ENCODE measurements at places on chromosomes 5 and 9.

- no peak for DNase-seq
Measured at GRCh38 chr5:33662722-33663427, 222.1 kb downstream of the TARS1 start.

- no peak for DNase-seq
Measured at GRCh38 chr9:127801955-127802575, 617 bp upstream of the FPGS start.

DNA sequence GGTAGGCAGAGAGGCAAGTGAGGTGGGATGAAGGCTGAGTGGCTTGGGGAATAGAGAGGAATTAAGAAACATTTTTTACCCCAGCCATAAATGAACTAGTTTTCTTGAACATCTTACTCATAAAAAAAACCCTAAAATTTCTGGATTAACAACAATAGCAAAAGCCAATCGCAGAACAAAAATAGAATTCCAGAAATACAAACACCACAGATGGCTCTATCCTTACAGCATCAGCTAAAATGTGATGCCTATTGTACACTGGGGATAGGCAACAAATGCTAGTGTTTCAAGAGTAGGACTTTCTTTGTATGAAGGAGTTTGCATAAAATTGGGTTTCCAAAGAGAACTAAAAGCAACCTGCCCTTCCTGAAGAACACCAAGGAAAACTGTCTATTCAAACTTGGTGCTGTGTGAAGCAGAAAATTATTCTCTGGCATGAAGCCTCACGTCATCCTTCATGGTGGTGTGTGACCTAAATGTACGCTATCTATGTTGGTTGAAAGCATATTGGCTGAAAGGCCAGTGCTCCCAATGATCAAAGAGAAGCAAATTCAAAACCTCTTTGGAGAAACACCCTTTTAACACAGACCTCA, 82.9 kb downstream of the JAKMIP2 start:
- DNase-seq = no peak

- DNase-seq = no peak
Measured at GRCh38 chr5:141701360-141702119, 19.5 kb upstream of the ARAP3 start.

DNA sequence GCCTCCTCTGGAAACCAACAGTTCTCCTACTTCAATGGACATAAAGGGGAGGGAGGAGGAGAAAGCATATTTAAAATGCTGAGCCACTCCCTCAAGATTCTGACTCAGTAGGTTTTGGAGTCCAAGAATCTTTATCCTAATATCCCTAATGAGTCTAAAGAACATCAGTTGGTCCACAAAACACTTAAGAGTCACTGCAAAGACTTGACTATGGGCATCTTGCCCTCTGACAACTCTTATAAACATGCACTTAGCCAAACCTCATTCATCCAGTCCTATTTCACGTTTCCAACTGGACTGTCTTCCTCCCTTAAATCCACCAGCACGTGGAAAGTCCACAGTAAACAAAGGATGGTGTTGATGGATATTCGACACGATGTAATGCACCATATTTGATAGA, 172.5 kb downstream of the FAM114A2 start:
- DNase-seq = no peak

DNA sequence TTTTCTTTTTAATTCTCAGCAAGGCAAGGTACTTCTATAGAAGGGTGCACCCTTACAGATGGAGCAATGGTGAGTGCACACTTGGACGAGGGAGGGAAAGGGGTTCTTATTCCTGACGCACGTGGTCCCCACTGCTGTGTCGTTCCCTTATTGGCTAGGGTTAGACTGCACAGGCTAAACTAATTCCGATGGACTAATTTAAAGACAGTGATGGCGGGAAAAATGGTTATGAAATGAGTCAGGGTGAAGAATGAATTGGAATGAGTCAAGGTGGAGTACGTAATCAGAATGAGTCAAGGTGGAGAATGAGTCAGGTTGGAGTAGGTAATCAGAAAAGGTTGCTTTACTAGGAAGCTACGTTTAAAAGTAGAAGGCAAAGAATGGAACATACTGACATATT, 2.1 kb upstream of the HMGCS1 start:
- DNase-seq = peak; percentile 10

- DNase-seq = peak; percentile 87
Measured at GRCh38 chr5:139273572-139274289, 19.8 kb upstream of the MATR3 start.

- no peak for DNase-seq
Measured at GRCh38 chr5:137340881-137341280, 158.2 kb downstream of the SPOCK1 start.

- no peak for DNase-seq
Measured at GRCh38 chr9:84804951-84805694, 135.6 kb downstream of the NTRK2 start.

DNA sequence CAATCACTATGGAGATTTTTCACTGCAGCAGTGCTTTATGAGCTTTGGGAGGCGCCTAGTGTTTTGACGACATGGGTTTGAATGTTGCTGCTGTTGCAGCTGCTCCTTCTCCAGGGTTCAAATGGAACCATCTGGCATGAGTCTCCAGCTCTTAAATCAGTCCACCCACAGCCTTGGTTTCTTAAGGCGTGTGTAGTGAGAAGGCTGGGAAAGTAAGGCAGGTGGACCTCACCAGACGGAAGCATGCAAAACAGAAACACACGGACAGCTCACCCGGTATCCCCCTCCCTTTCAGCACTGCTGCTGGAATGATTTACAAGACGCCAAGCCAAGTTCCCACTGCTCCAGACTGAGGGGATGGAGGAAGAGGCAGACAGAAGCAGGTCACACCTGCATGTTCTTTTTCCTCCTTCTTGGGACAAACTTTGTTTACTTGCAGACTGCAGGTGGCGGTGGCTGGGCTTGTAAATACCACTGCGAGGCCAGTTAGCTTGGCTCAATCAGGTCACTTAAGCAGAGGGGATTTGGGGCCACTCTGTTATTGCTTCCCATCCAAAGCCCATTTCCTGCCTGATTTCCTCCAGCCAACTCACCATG, 47.4 kb downstream of the ADAM19 start:
- no peak for DNase-seq

GRCh38 chr9:82488313-82489200, 500.0 kb downstream of the SPATA31D1 start:
- DNase-seq = no peak

DNA sequence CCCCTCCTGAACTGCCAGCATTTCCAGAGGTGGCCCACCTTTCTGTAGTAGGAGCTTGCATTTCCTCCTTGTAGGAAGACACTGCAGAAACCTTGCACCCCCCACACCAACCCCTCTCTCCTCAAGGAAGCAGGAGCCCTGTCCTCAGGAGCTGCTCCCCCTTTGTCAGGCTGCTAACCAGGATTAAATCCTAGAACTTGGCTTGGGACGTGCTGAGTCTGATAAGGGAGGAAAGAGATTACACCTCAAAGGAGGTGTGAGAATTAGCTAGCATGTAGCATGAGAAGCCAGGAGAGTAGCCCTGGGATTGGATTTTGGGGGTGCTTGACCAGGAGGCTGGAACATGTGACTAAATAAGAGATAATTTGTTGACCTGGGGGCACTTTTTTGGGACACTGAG, 119.8 kb upstream of the ALDH1B1 start:
- no peak for DNase-seq

GRCh38 chr5:83400241-83400640, 71.3 kb upstream of the VCAN start:
- no peak for DNase-seq

GRCh38 chr5:166004006-166004405, 2287.4 kb upstream of the WWC1 start:
- no peak for DNase-seq

GRCh38 chr5:73431204-73431851, 17.2 kb downstream of the FOXD1 start:
- DNase-seq = no peak

DNA sequence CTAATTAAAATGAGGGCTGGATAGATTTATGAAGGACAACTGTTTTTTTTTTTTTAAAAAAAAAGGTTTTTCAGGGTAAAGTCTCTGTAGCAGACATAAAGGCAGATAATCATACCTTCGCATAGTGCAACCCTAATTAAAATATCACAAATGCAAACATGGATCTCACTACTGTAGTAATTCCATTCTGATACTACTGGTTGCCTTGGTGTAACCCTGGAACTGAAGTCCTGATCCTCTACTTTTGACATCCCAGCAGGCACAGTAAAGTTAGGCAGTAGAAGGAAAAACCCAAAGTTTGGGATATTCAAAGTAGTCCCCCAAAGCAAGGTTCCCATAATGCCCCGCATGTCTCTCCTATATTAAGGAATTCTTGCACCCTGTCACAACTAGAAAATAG, 19.6 kb downstream of the RFX3 start:
- DNase-seq = no peak

- no peak for DNase-seq
Measured at GRCh38 chr5:106964132-106964531, 706.6 kb downstream of the EFNA5 start.

- no peak for DNase-seq
Measured at GRCh38 chr5:85670417-85670816, 947.3 kb upstream of the COX7C start.

GRCh38 chr9:110092792-110093191, 115.2 kb downstream of the C9orf152 start:
- DNase-seq = no peak

DNA sequence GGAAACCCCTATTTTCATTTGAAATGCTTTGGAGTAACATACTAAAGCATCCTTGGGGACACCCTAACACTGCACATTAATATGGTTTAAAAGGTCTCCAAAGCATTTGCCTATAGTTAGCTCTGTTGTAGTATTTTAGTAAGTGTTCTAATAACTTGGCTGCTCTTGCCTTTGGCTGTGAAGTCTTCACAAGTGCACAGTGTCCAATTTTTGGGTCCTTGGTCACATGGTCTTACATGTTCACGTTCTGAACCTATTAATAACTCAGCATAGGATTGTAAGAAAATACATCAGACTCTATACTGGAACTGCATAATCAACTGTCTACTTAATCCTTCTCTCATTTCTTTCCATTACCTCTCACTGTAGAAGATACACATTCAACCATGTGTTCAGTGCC, 17.4 kb downstream of the ADAMTS19 start:
- DNase-seq = no peak

DNA sequence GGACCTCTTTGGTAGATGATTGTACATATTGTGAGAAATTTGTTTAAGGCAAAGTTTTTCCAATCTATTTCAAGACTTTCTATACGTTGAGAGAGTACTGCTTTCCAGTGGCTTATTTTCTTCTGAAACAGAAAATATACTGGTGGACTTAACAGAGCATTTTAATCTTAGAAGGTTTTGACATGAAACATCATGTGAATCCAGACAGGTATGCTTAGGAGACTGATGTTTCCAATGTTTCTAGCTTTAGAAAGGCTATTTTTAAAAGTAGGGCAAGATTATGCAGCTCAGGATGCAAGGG, 71.0 kb downstream of the PIK3R1 start:
- no peak for DNase-seq

- DNase-seq = no peak
Measured at GRCh38 chr5:160023908-160024630, 15.1 kb downstream of the TTC1 start.

DNA sequence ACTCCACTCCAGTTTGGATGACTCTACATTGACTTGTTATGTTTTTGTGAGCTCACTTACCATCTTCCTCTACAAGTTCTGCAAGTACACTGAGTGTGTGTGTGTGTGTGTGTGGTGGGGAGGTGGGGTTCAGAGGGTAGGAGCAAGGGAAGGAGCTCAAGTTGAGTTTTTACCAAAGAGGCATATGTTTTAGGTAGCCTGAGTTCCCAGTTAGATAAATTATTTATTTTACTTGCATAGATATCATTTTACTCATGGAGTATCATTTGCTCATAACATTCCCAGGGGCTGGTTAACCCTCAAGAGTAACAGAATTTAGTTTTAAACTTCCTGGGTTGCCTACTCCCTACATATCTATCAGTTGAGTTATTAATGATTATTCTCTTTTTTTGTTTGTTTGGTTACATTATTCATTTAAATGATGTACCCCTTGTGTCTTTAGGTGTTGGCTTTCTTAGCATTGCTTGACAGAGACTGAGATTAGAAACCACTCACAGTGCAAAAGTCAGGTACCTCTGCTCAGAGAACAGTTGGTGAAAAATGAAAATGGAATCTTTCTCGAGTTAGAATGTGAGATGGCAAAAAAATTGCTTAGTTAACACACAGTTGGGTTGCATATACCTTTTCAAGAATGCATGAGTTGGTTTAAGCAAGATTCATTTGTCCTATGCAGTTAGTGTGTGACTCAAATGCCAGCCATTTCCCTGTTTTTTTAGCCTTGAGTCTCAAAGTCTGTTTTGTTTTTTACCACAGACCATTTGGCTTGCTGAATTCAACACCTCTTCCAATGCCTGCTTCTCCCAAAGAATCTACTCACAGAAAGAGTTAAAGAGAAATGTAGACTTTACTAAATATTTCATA, 29.2 kb downstream of the TNFSF8 start:
- DNase-seq = no peak

DNA sequence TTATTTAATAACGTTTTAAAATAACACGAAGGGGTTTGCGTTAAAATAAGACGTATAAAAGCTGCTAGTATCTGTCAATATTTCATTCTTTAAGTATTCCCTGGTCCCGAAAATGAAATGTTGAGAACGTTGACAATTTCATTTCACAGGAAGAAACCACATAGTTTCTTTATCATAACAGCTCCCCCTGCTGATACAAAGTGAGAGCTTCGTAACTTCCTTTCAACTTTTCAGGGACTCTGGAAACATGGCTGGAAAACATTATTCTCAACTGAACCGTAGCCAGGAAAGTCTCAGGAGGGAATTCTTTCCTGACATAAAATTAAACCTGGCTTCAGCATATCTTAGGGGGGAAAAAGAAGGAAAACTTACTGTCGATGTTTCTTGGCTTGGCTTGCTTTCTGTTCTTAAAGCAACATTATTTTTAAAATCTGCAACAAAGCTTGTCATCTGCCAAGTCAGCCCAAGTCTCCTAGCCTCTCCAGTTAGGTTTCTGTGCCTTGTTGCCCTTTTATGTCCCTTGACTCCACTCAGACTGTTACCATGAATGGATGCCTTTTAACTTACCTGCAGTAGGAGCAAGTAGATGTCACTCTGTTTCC, 122.9 kb upstream of the DAB2 start:
- DNase-seq = no peak

DNA sequence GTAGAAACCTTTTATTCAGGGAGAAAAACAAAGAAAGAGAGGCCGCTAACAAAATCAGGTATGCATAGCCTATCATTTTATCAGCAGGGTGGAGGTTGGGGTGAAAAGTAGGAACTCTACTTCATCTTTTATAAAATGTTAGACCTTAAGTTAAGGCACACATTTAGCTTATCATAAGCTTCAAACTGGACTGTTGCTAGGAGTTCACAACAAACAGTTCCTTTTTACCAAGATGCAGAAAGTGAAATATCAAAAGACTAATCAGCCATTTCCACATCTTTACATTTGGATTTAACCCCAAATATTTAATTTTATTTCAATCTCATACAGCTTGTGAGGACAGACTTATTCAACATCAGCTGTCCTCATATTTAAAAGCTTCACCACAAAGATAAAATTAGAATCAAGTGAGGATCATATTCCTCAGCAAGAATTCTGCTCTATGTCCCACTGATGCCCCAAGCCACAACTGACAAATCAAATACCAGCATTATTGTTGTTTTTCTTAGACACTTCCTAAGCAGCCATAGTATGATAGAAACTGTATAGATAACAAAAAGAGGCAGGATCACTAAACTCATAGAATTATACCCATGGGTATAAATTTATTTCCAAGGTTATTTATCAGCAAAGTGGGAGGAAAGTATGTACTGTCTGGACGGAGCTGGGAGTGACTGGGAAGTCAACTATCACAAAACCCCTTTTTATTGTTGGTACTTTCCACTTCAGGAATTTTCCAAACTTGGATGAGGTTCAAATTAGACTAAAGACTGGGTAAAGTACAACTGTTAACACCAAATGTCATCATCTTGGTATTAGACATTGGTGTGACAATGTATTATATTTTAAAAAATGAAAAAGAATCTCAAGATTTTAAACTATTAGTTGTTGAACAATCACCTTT, 29.9 kb upstream of the MYOT start:
- DNase-seq = no peak
